ENCODE measurements at places on chromosomes 2 and 18. TPM values are rescaled to one million over a fixed set of nuclear protein-coding genes. Genes with fewer than 3 reads are reported as not detected.

GRCh38 chr2:13818002-13818401, 814.5 kb upstream of the LRATD1 start:
- no peak for DNase-seq

DNA sequence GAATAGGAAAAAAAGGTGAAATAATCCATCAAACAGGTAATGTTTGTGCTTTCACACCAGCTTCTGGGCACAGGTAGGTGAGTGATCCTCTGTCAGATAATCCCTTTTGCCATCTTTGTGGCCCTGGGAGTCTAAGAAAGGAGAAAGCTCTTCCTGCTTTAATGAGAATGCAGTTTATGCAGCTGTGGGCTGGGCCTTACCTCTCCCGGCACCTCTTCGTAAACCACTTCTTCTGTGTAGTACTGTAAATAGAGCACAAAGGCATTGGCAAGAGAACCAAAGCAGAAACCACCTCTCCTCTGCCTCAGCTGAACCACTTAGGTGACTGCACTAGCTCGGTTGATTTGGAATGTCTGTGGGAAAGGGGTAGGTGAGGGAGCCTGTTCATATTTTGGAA, 4.9 kb downstream of the NEB start:
- DNase-seq: no peak

DNA sequence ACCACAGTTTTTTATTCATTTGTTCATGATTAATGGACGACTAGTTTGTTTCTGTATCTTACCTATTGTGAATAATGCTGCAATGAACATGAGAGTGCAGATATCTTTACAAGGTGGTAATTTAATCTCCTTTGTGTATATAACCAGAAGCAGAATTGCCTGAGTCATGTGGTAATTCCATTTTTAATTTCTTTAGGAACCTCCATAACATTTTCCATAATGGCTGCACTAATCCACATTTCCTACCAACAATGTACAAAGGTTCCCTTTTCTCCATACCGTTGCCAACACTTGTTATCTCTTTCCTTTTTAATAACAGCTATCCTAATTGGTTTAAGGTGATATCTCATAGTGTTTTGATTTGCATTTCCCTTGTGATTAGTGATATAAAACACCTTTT, 36.5 kb downstream of the NCOA1 start:
- no peak for DNase-seq

DNA sequence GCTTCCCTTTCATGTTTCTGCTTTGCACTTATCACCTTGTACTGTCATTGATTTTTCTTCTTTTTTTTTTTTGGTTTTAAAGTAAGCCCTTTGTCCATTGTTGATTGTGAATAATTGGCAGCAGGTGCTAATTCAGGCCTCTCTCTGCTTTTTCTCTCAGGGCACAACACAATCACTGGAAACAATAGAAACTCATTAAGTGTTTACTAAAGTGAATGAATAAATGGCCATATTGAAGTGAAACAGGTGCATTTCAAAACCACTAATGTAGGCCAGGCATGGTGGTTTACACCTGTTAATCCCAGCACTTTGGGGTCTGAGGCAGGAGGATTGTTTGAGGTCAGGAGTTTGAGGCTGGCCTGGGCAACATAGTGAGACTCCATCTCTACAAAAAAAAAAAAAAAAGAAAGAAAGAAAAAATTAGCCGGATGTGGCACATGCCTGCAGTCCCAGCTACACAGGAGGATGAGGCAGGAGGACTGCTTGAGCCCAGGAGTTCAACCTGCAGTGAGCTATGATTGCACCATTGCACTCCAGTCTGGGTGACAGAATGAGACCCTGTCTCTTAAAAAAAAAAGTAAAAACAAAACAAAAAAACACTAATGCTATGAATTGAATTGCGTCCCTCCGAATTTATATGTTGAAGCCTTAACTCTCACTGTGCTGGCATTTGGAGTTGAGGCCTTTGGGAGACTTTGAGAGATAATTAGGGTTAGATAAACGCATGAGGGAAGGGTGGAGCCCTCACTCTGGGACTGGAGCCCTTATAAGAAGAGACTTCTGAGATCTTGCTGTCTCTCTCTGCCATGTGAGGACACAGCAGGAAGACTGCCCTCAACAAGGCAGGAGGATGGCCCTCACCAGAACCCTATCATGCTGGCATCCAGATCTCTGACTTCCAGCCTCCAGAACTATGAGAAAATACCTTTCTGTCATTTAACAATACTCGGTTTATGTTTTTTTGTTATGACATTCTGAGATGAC, 19.9 kb downstream of the SLC38A11 start:
- no peak for DNase-seq

DNA sequence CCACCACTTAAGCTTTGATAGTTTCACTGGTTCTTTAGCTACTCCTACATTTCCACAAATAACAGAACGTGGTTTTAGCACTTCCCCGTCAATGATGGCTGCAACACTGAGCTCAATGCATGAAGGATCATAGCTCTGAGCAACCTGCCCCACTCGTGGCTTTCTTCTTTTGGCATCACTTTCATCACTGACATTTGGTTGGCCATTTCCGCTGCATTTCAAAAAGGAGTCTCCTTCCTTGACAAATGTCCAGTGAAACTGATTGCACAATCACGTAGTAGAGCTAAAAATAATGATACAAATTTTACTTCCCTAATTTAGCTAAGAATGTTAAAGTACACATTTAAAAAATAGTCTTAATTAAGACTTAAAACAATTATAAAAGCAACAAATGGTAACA, 205.2 kb upstream of the HDAC4 start:
- no peak for DNase-seq

- DNase-seq: no peak
Observed at GRCh38 chr2:100527440-100528015, 35.3 kb upstream of the PDCL3 start.

- DNase-seq: no peak
Observed at GRCh38 chr2:28318023-28318422, 74.6 kb upstream of the FOSL2 start.

- no peak for DNase-seq
Observed at GRCh38 chr18:24053211-24053610, 38.7 kb downstream of the TTC39C start.

DNA sequence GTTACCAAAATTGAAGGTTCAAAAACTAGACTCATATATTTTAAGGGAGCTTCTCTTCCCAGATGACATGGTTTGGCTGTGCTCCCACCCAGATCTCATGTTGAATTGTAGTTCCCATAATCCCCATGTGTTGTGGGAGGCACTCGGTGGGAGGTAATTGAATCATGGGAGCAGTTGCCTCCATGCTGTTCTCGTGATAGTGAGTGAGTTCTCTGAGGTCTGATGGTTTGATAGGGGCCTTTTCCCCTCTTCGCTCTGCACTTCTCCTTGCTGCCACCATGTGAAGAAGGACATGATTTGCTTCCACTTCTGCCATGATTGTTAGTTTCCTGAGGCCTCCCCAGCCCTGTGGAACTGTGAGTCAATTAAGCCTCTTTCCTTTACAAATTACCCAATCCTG, 140.1 kb downstream of the MAIP1 start:
- no peak for DNase-seq

DNA sequence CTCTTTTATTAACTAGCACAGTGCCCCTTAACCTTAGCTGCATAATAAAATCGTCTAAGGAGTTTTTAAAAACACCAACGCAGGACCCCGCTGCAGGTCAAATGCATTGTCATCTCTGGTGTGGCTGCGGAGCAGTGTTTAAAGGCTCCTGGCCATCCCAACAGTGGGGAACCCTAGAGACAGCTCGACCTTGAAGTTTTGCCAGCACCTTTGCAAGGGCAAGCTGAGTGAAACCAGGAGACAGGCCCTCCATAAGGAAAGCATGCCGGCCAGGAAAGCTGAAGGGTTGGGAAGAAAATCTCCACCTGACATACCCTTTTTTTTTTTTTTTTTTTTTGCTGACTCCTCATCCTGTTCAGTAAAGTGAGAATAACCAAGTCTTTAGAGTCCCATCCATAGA, 349.0 kb downstream of the CMPK2 start:
- DNase-seq: no peak

- DNase-seq: no peak
Observed at GRCh38 chr2:63865159-63865799, 23.6 kb downstream of the UGP2 start.

DNA sequence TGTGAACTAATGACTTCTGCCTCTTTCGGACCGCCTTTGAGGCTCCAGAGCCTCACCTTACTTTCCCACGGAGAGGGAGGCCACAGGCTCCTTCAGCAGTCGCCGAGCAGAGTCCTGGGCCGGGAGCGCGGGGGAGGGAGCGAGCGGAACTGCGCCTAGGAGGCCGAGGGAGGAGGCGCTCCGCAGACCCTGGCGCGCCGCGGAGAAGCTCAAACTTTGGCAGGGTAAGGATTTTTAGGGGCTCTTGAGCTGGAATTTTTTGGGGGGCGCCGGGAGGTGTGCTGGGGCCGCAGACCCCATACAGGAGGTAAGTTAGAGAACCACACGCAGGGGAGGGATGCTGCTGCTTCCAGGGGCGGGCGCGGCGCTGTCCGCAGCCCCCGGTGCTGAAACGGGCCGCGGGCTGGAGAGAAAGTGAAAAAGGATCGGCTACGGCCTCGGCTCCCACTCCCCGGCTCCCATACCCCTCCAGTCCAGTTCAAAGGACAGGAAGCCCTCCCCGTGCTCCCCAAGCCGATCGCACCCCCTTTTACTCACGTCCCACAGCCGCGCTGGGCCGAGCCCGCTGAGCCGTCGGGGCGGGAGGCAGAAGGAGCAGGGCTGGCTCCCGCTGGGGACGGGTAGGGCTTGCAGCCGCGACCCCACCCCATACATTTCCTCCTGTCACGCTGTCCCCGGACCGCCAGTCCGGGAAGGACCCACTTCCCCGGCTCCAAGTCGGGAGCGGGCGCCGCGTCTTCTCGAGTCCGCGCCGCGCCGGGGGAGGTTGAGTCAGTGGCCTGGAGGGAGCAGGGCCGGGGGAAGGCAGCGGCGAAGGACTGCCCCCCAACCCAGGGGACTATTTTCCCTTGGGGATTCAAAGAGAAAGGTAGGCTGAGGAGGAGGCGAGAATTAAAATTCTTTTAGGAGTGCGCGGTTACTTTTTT, at the start of gene CNGA3:
TSS of gene CNGA3 (plus strand) at position 146 of the 926 bp plus-strand sequence. CDS start 23,520 bp downstream, outside the sequence.
- no peak for DNase-seq

DNA sequence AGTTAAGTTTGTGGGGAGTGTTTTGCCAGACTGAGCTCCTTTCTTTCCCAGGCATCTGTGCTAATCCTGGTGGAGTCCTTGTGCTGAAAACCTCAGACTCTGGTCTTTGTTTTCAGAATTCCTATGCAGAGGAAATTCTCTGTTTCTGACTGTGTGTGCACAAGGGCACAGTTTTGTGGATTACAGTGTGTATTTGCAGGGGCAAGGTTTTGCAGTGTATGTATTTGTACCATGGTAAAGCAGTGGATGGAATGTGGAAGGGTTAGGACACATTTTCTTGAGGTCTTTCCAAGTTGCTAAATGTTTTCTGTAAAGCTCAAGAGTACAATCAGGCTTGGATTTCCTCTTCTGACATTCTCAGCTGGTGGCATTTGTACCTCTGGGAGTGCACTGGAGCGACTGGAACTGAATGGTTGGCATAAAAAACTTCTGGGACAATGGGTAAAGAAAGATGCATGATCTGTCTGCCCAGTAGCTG, 139.5 kb upstream of the RND3 start:
- no peak for DNase-seq

GRCh38 chr2:121801916-121802315, 46.5 kb downstream of the TSN start:
- no peak for DNase-seq

DNA sequence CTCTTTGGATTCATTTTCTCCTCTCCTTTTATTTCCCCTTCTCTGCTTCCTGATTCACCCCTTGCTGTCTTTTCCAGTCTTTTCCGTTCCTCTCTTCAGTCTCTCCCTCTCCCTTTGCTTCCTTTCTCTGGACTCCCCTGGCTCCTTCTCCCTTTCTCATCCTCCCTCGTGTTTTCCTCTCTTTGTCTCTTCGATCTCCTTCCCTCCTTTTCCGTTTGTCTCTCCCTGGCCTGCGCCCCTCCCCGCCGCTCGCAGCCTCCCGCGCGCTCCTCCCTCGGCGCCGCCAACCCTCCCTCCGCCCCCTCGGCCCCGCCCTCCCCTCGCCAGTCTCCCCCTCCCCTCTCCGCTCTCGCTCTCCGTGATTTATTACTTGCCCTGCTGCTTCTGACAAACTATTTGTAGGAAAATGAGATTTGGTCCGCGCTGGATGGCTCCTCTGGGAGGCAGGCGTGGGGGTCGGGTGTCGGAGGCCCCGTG, 46.0 kb upstream of the PAX8 start:
- no peak for DNase-seq

- no peak for DNase-seq
Observed at GRCh38 chr18:8368512-8369217, 240.6 kb upstream of the RAB12 start.

DNA sequence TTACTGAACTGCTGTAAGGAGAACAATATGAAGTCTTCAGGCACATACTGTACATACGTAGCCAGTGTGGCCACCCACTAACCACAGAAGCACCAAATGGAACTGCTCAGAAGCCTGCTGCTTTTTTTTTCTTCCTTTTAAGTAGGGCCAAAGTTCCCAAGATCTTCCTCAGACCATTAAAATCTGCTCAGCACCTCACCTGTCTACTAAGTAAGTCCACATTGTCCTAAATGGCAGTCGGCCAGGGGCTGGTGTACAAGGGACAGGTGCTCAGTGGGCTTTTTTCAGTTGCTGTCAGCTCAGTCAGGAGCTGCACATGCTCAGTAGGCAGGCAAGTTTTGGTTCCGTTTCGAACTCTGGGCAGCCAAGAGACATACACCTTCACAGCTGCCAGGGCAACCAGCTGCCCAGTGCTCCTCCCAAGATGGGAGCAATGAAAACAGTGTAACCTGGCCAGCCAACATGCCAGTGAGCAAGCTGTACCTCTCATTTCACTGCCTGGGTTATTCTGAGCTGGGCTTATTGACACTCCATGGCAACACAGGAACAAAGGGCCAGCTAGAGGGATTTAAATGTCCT, 86.1 kb downstream of the ACVR1 start:
- DNase-seq: no peak

DNA sequence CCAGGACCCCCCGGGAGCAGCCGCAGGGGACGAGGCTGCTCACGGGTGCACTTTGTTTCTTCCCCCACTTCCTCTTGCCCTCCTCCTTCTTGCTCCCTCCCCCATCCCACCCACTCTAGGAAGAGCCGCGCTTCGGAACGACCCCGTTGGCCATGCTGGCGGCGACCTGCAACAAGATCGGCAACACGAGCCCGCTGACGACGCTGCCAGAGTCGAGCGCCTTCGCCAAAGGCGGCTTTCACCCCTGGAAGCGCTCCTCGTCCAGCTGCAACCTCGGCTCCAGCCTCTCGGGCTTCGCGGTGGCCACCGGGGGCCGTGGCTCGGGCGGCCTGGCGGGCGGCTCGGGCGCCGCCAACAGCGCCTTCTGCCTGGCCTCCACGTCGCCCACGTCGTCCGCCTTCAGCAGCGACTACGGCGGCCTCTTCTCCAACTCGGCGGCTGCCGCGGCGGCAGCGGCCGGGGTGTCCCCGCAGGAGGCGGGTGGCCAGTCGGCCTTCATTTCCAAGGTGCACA, 1.3 kb downstream of the SP9 start:
- DNase-seq: no peak

CDK15 gene
- 3.6 TPM for total RNA-seq

ASB18 gene
- not detected for total RNA-seq

EMILIN1 gene
- 235 TPM for total RNA-seq

LYPD6B gene
- total RNA-seq: 0.36 TPM

ELOA2 gene
- total RNA-seq: not detected

DSG1 gene
- not detected for total RNA-seq

RND3 gene
- total RNA-seq: 124 TPM

CDH19 gene
- total RNA-seq: 2.0 TPM

SKOR2 gene
- total RNA-seq: not detected

IL1R2 gene
- not detected for total RNA-seq

GLI2 gene
- 37.0 TPM for total RNA-seq

VWC2L gene
- not detected for total RNA-seq

RNF125 gene
- total RNA-seq: 0.87 TPM

MC2R gene
- total RNA-seq: not detected
